ENCODE measurements at places on chromosomes 5 and 9.

- DNase-seq: no peak
Observed at GRCh38 chr5:148193202-148193601, 9.6 kb upstream of the SPINK6 start.

GRCh38 chr5:157279605-157280239, 13.8 kb downstream of the CYFIP2 start:
- DNase-seq: no peak

GRCh38 chr5:109700516-109701153, 10.9 kb downstream of the MAN2A1 start:
- no peak for DNase-seq

DNA sequence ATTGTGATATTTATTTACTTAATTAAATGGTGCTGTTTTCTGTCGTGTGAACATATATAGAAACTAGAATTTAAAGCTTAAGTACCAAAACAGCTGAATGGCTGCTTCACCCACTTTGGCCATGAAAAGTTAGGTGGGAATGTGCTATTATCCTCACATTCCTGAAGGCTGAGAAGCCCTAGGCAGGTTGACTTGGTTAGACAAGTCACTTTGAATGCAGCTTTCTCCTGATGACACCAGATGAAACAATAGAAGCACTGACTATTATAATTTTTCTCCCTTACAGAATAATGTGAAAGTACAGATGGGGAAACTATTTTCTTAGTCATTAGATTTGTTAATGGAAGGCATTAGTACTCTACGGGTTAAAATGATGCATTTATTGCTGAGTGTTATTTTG, 65.1 kb upstream of the C5orf46 start:
- DNase-seq: no peak

DNA sequence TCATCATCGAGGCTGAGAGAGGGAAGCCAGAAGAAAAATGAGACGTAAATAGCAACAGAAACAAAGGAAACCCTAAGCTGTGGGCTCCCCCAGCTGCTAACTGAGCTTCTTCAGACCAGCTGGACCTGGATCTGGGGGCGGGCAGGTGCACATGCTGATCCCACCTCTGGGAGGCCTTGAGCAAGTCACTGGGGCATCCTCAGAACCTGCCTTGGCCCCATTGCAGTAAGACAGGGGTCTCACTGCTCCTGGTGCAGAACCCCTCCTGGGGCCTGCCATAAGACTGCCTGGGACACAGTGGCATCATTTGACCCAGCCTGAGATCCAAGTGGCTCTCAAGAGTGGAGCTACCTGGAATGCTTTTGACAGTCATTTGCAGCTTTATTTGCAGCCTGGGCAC, 77.4 kb downstream of the PHF2 start:
- DNase-seq: no peak

DNA sequence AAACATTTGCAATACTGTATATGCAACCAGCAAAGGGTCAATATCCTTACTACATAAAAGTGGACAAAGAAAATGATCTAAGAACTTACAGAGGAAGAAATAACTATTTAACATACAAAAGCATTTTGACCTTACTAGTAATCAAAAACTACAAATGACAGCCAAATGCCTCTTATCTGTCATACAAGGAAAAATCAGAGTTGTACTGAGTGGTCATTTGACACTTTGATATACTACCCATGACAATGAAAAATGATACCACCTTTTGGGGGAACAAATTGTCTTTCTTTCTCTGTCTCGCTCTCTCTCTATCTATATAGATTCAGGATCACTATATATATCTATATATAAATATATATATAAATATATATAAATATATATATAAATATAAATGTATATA, 50.4 kb upstream of the ZSWIM6 start:
- no peak for DNase-seq

DNA sequence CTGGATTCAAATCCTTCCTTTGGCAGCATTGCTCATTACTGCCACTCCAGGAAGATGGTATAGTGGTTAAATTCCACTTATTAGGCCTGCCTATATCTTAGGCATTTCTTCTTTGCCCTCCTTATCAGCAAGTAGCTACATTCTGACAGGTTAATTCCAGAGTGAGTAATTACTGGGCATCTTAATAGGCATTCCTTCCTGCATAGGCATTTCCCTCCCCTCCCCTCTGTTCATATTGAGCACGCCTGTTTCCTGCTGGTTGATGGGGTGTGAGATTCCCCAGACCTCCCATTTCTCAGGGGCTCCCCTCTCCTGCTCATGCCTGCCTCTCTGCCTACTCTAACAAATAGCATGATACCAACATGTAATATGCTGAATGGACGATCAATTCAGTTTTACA, 305.9 kb downstream of the CYLC2 start:
- DNase-seq: no peak

- no peak for DNase-seq
Observed at GRCh38 chr9:108156270-108156998, 666.9 kb upstream of the KLF4 start.

- no peak for DNase-seq
Observed at GRCh38 chr9:30982301-30982700, 1402.1 kb upstream of the ACO1 start.

GRCh38 chr5:143775258-143775657, 36.7 kb upstream of the HMHB1 start:
- DNase-seq: no peak

- no peak for DNase-seq
Observed at GRCh38 chr5:73997960-73998359, 372.0 kb downstream of the ARHGEF28 start.

DNA sequence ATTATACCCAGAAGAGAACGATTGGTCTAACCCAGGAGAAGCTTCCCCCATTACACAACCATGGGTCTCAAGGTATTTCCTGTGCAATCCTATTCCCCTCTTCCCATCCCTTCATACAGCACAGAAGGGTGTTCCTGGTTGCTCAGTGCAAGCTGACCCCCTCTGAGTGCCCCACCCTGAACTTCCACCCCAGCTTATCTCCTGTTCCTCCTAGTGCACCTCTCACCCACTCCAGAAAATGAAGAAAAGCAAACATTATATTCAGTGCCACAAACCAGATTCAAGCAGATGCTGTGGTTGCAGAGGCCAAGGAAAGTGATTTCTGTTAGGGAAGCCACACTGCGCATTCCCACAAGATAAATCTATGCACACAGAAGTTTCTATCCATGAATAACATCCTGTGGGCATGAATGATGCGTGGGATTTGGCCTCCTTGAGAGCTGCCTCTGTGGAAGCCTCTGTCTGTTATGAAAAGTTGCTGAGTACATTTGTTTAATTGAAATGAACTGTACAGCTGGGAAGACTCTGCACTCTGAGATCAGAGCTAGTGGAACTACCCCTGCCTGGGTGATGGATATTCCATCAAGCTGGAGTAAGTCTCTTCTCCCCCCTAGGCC, 2.2 kb upstream of the OR2S2 start:
- no peak for DNase-seq
